ENCODE measurements at places on chromosomes 3 and 15.

DNA sequence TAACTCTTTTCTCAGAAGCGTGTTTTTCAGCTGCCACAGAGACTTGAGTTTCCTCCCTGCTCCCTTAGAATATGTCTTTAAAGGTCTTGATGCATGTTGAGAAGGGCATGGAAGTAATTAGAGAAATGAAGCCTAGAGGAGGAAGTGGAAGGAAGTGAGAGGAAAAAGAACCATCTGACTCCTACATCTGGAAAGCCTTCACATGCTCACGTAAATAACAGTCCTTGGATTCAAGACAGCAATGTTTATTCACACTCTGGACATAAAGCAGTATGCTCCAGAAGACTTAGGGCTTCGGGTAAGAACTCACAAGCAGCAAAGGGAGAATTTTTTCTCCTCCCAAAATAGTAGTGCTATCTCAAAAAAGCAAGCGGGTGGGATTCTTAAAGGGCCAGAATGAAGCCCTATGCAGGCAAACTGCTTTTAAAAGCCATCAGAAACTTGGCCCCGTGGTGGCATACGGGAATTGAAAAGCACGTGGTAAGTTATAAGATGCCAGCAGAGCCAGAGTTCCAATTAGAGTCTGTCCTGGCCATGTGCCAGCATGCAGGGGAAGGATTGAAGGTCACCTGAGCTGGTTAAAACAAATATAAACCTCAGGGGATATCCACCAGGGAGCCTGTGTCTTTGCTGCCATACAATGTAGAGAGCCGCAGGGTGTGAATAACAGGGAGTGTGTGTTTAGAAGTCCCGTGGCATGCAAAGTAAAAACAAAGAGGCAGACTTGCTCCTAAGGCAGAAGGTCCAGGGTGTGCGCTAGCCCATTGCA, 380.8 kb upstream of the NDN start:
- DNase-seq = no peak

DNA sequence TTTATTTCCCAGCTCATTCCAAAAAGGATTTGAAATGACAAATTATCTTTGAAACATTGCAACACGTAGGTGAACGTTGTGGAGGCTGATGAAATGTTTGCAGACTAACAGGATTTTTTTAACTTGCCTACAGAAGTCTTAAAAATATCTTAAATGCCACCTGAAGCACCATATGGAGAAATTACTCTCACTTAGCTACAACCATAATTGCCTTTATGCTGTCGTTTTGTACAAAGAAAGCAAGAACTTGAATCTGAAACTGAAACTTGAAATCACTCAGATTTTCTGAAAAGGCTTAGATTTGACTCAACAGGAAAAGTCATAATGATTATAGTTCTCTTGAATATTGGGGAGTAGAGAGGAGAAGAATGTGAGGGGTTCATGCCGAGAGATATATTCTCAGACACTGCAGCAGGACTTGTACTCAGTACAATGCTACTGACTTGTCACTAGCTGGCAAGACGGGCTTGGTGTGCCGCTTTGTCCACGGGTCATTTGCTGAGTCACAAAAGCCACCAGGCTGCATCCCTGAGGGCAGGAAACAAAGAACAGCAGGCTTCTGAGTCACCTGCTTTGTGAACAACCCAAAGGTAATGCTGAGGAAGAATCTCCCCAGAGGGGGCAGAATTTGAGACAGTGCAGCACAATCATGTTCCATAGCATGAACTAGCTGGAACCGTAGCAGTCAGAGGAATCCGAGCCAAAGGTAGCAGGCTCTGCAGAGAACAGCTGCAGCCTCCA, 7.1 kb upstream of the FMN1 start:
- peak; percentile 59 for DNase-seq

- DNase-seq = no peak
These were observed 60.5 kb upstream of the ADPGK start for GRCh38 chr15:72844067-72844466.

GRCh38 chr3:153572654-153573053, 410.6 kb downstream of the RAP2B start:
- DNase-seq = no peak

Measured in CD4-positive, alpha-beta T cell treated with Interleukin-1 beta for 1 hour (primary cell).